ENCODE measurements at places on chromosomes 2 and 18.
A peak's percentile ranks its signal among the peaks of the same experiment; 100 is the strongest.

DNA sequence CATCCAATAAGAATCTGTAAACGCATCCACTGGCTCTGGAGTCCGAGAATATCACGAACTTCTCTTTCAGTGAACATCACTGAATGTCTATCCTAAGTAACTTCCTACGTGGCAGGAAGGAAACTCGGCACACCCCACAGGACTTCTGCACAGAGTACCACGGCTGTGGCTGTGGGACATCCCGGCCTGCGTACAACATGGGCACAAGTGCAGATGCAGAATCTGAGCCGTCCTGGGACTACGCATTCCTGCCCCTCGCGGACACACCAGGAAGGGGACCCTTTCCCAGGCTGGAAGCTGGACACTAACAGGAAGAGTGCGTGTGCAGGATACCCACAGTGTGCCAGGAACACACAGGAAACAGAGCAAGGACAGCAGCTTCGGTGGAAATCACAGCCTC, 60.6 kb downstream of the ZNF516 start:
- no peak for DNase-seq

DNA sequence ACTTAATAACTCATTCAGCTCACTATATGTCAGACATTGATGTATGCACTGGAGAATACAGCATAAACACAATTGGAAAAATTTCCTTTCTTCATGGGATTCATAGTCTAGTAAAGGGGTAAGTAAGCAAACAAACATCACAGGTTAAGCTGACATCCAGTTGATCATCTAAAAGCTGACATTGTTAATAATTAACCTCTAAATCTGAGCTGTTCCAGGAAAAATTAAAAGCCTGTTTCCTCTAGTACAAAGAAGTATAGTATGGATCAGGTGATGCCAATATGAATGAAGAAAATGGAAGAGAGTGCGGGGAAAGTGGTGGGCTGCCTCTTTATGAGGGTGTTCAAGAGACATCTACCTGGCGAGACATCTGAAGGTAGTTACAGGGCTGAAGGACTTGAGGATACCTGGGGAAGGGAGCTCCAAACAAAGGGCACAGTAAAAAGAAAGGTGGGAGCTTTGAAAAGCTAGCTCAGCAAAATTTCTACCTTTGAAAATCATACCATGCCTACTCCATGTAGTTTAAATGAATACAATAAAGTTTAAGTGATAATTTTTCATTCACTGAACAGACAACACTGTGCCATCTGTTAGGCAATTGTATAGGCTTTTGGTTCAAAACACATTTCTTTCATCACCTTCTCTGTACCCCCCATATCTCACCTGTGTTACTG, 619.3 kb downstream of the TRIB2 start:
- no peak for DNase-seq

- no peak for DNase-seq
Measured at GRCh38 chr18:66757946-66758345, 154.1 kb upstream of the CDH19 start.

DNA sequence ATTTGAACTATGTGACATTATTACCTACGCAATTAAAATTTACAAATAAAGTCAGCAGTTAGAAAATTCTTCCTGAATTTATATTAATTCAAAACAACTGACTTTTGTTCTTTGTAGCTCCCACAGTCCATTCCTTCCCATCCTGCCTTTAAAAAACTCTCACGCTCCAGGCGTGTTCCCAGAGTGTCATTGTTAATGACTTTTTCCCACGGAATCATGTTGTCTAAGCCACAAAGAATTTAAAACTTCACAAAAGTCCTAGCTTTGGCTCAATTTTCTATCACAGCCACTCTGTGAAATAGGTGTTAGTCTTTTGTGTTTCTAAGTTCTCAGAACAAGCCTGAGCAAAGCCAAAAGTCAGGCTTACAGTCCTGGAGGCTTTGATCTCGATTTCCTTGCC, 26.5 kb downstream of the SLC1A4 start:
- no peak for DNase-seq

DNA sequence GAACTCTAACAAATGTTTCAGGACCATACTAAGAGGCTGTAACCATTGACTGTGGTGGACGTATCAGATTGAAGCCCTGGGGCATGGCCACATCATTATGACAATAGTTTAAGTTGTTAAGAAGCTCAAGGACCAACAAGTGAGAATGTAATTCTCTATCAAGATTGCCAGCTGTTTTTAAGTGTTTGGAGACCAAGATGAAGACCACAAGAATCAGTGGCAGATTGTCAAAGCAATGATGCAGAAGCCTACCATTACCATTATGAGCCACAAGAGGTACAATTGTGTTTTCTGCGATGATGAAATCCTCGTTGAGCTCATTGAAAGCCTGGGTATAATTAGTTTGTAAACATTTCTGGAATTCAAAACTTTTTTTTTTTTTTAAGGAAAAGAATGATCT, 261.1 kb upstream of the ZEB2 start:
- DNase-seq = no peak

- no peak for DNase-seq
Measured at GRCh38 chr2:241937297-241937696, 67.8 kb downstream of the RTP5 start.

GRCh38 chr2:168770796-168771195, 31.6 kb upstream of the NOSTRIN start:
- no peak for DNase-seq

- DNase-seq = peak; percentile 27
Measured at GRCh38 chr2:127277028-127277427, 16.9 kb downstream of the ERCC3 start.

GRCh38 chr2:224248944-224249371, 152.9 kb downstream of the FAM124B start:
- no peak for DNase-seq

GRCh38 chr18:26422472-26423162, 125.7 kb downstream of the KCTD1 start:
- DNase-seq = no peak

DNA sequence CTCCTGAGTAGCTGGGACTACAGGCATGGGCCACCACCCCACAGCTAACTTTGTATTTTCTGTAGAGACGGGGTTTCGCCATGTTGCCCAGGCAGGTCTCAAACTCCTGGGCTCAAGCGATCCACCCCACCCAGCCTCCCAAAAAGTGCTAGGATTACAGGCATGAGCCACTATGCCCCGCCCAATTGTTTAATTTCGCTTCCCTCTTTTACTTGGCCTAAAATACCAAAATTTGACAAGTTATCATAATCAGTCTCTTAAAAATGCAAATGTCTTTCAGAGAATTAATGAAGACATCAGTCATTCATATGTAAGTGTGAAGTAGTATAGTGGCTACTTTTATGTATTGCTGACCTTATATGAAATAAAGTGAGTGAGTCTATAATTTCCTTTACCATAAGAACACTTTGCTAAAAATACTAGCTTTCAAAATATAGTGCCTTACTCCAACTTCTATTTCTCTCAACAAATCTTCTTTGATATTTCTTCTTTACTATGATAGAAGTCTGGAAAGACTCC, 9.8 kb downstream of the FBXO11 start:
- no peak for DNase-seq

DNA sequence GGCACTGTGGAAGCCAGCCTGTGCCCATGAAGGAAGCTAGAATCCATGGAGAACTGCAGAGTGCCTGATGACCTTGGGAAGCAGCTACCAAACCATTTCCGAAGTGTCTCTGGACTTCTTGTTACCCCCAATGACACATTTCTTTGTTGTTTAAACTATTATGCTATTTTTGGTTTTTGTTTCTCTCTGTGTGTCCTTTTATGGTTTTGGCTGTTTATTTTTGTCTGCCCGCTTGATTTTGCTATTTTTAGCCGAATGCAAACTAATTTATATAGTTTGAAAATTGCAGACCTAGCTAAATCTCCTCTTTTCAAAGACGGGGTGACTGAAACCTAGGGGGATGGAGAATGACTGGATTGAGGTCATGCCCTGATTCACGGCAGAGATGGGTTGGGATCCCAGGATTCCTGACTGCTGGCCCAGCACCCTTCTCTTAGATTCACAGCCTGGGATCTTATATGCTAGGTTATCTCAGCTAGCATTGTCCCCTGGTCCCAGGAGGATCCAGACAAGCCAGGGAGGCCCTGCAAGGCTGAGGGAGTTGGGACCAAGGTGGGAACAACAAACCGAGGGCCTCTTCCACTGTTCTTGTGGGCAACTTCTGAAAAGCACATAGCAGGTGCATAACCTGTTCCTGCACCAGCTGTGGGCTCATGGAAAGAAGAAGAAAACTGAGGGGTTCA, 116.3 kb upstream of the HAAO start:
- no peak for DNase-seq

GRCh38 chr2:158701101-158701500, 94.0 kb upstream of the DAPL1 start:
- no peak for DNase-seq

GRCh38 chr2:25347205-25347815, 5.6 kb upstream of the DNMT3A start:
- no peak for DNase-seq

GRCh38 chr2:11168488-11168887, 13.2 kb downstream of the SLC66A3 start:
- DNase-seq = no peak

GRCh38 chr2:28137221-28137620, 246.7 kb downstream of the BABAM2 start:
- DNase-seq = peak; percentile 96

DNA sequence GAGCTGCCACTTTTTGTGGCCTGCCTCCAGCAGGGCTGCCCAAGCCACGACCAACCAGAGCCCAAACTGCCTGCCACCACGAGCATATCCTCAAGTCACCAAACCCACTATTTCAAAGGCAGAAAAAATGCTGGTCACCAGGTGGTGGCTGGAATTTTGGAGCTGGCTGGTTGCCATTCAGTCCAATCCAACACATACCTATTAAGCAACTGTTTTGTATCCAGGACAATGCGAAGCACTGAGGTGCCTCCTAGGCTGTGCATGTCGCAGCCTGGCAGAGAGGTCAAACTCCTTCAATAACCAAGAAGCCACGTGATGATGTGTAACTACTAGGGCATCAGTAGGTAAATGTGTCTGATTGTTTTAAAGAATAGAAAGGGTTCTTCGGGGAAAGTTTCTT, 108.3 kb upstream of the PPP1CB start:
- no peak for DNase-seq

DNA sequence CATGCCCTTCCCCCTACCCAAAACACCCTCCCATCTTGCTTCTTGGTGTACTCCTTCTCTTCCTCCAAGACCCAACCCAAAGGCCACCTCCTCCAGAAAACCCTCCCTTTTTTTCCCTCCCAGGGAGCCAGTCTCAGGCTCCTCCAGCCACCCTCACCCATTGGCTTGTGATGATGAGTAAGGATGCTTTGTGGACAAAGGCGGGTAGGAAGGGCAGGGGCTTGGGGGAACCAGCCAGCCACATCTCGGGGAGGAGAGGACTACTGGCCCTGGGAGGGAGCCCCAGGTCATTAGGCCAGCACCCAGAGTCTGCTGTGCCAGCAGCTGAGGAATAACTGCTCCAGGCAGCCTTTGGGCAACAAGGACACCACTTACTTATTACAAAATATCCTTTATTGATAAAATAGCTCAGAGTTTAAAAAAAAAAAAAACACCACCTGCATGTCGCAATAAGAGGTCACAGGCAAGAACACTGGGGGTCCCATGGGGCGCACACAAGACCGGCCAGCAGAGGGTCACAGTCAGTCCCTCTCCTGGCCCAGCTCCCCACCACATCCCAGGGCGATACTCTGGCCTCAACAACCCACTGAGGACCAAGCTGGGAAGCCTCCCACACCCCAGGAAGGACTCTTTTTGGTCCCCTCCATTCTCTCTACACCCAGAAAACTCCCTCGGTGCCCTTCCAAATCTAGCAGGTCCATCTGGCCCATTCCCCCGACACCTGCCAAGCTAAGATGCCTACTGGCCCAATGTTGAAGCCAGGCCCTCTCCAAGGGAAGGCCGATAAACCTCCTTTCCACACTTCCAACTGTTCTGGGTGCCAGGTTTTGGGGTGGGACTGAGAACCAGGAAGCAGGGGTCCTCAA, 3.6 kb downstream of the ADRA2B start:
- no peak for DNase-seq

GRCh38 chr2:7999683-8000476, 682.0 kb upstream of the ID2 start:
- no peak for DNase-seq

GRCh38 chr18:24460388-24460787, at the start of gene HRH4:
HRH4 (plus strand) TSS chr18:24460637; CDS start chr18:24460729, 92 bp downstream.
- DNase-seq = no peak

- no peak for DNase-seq
Measured at GRCh38 chr18:46622451-46622850, 34.6 kb downstream of the LOXHD1 start.

DNA sequence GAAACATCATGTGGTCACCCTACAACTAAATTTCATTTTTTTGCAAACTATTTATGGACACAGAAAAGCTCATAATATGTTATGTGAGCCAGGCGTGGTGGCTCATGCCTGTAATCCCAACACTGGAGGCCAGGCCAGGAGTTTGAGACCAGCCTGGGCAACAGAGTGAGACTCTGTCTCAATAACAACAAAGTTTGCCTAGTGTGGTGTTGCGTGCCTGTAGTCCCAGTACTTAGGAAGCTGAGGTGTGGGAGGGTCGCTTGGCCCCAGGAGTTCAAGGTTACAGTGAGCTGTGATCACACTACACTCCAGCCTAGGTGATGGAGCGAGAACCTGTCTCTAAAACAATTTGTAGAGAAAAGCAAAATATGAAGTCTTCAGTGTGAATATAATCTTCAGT, 5.8 kb downstream of the IAH1 start:
- DNase-seq = no peak

GRCh38 chr18:44036501-44036900, 644.2 kb upstream of the SETBP1 start:
- DNase-seq = peak; percentile 10

- DNase-seq = peak; percentile 48
Measured at GRCh38 chr2:9473985-9474360, 378 bp upstream of the IAH1 start.

DNA sequence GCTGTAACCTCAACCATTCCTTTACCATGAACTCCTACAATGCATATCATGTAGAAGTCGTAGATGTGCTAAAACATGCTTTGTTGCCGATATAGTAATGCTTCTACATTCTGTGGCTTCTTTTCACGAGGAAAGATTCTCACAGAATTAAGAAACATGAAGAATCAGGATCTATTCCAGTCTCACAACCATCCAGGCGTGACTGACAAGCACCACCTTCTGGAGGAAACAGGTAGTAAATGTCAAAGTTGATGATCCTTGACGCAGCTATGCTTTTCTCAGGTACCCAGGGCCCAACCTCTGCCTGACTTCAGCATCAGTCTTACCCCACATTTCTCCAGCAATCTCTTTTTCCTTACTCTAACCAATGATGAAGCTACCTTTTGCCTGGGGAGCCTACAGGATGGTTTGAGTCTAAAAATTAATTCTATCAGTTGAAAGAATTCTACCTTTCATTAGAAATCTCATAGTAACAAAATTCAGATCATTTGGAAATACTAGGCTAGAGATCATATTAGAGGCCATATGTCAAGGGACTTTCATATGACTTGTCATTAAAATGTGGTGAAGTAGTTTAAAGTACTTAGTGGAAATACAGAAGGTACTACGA, 123.3 kb upstream of the RND3 start:
- DNase-seq = peak; percentile 75

DNA sequence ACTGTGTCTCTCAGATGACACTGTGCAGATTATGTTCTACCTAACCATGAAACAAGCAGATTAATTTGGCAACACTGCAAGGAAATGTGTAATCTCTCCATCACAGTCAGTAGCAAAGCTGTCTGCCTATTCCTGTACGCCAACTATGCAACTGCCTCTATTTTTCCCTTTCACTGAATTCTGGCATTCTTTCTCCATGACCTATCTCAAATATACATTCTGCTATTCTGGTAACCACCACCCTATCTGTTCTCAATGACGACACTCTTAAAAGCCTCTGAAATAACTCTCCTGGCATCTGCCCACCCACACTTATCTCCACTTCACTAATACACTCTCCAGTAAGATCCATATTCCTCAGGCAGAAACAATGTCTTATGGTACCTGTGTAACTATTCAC, 78.7 kb downstream of the ABCA12 start:
- peak; percentile 10 for DNase-seq
